ENCODE measurements at places on chromosomes 6 and 20.

GRCh38 chr6:109075934-109076333 is 18.7 kb downstream of the SESN1 start:
- DNase-seq, result no peak

GRCh38 chr6:83889621-83890020 is 30.1 kb downstream of the CYB5R4 start:
- DNase-seq, result no peak

DNA sequence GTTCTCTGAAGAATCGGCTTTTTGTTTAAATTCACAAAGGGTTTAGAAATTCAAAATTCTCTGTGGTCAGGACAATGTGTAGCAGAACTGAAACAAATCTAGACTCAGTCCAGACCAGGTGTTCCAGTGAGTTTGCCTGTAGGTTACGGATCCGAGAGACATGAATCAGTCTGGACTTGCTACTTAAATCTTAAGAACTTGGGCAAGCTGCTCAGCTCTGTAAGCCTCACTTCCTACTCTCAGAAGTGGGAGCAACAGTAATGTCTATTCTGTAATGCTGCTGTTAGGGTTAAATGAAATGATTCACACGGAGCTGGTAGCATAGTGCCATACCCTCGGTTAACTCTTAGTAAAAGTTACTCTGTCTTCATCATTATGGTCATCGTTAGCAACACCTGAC is 37.7 kb downstream of the HECA start:
- no peak for DNase-seq

- no peak for DNase-seq
These were observed 25.9 kb downstream of the ADGRF1 start for GRCh38 chr6:47016261-47016660.

- DNase-seq, result peak; percentile 57
These were observed 27.5 kb upstream of the SNRPC start for GRCh38 chr6:34729631-34730470.

DNA sequence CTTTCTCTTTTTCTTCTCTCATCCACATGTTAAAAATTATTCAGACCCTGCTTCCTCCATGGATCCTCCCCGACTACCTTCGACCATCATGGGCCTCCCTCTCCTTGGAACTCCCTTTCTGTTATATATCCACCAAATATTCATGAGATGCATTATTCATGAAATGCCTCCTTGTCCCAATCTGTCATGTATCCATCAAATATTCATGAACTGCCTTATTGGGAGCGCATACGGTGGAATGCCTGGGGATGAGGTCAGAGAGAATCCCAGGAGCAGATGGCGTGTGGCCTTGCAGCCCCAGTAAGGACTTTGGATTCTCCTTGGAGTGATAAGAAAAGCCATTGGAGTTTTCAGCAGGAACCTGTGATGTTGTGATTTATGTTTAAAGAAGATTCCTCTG is 97.0 kb downstream of the NRN1 start:
- no peak for DNase-seq

DNA sequence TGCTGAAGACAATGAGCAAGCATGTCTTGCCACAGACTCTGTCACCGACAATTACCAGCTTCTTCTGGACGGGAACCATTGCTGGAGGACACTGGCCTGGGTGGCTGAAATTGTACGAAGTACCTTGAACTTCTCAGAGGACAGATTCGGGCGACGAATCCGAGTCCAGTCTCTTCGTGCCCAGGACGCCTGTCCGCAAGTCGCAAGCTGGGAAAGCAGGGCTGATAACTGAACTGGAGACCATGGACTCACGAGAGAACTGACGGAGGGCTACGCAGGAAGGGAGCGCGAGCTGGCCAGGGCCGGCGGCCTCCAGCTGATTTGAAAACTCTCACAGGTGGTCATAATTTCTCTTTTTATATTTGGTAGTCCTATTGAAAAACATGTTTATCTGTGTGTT is 1229.5 kb upstream of the MAP3K7 start:
- DNase-seq, result no peak
